G401 (cell line): ENCODE measurements at places on chromosomes 5 and 9.
A peak's percentile ranks its signal among the peaks of the same experiment; 100 is the strongest.

DNA sequence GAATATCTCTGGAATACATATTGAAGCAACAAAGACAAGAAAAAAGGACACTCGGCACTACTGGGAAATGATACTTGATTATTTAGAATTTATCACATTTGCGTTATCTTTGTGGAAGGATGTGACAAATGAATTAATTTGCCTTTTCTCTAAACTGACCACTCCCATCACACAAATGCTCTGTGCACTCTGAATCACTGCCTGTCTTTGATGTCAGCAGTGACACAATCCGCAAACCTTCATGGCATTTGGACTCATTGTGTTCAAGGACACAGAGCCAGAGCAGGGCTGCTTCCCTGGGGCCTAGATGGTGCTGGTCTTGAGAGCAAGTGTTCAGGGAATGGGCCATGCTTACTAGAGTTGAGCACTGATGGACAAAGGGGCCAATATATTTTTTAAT lies 4.9 kb upstream of the KIF4B start:
- no peak for DNase-seq

DNA sequence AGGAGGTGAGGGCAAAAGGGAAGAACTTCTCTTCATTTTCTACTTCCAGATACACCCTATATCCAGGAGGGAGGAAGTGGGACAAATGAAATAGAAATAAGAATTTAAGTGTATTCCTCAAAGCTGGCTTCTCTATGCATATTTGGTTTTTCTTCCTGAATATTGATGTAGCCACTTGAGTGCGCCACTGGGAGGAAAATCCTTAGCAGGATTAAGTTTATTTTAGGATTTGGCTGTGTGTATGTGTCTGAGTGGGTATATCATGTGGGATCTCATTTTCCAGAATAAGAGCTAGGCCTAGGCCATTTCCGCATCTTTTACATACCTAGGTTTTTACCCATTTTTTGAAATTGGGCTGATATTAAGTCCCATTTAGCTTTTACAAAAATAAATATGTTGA lies 42.5 kb downstream of the MAP1B start:
- DNase-seq = peak; percentile 69

DNA sequence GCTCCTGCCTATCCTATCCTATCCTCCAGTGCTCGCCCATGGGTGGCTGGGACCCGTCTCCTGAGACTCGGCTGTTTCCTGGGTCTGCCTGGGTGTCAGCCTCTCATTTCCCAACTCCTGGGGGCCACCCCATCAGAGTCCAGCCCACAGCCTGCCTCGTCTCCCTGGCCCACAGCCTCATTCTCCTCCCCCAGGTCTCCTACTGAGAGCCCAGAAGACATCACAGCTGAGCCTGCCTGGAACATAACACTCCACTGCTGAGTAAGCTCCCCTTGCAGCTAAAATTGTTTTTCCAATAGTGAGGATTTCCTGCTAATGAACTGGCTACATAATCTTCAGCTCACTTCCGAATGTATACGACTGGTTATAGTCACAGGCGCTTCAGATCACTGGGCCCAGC lies 95.3 kb downstream of the TTLL11 start:
- DNase-seq = peak; percentile 52

DNA sequence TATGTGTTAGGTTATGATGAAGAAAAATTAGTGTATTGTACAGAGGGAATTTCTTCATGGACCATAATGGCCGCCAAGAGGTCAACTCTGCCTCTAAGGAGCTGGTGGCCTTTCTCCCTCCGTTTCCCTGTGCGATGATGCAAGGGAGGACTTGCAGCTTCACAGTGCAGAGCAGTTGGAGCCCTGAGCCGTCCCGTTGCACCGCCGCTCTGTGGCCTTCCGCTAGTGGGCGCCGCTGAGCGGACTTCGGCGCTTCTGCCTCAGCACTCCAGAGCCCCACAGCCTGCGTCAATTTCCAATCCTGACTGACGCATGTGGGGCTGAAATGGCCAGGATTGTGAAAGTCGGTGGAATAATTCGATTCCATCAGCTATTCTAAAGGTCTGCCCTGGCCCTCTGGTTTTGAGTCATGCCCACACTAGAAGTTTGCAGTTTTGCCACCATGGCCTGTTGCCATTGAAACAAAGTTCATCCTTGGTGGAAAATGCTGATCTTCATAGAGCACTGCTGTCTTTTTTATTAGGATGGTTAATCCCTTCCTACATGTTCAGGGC lies 22.7 kb upstream of the LECT2 start:
- DNase-seq = peak; percentile 6

- DNase-seq = no peak
Measured at GRCh38 chr9:122058051-122058450, 35.1 kb downstream of the TTLL11 start.

DNA sequence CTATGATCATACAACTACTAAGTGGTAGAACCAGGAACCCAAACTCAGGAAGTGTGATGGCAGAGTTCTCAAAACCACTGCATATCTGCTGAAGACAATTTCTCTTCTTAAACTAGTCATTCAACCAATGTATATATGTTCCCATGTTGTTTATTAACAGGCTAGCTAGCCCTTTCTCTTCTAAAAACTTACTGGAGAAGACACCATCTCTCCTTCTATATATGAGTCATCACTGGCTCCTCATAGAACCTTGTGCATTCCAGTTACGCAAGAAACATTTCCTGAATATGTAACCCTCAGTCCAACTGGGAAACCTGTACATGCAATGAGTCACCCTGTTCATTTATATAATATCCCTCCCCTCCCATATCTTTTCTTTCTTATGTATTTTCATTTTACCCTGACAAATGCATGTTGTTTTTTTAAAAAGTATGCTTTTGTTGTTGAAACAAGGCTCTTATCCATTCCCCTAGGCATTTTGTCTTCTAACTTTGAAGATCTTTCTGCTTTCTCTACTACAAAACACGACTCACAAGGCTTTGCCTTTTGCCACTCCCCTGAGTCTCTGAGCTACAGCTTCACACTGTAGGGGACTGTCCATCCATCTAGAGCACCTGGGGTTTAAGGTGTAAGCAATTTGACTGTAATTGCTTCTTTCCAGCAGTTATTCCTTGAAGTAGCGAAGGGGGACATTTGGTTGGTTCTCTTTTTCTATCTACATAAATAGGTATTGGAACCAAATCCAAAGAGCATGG lies 119.5 kb downstream of the ANXA1 start:
- no peak for DNase-seq

DNA sequence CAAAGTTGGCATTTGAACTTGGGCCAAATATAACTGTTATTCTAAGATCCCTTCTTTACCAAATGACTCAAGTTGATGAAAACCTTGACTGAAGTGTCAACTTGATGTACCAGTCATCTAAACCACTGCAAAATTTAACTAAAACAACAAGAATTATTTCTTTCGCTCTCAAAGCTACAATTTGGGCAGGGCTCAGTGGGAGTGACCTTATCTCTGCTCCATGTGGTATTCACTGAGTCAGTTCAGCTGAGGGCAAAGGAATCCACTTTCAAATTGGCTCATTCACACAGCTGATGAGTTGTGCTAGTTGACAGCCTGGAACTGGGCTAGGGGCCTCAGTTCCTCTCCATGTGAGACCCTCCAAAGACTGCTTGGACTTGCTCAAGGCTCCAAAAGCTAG lies 166.3 kb downstream of the RORB start:
- no peak for DNase-seq

DNA sequence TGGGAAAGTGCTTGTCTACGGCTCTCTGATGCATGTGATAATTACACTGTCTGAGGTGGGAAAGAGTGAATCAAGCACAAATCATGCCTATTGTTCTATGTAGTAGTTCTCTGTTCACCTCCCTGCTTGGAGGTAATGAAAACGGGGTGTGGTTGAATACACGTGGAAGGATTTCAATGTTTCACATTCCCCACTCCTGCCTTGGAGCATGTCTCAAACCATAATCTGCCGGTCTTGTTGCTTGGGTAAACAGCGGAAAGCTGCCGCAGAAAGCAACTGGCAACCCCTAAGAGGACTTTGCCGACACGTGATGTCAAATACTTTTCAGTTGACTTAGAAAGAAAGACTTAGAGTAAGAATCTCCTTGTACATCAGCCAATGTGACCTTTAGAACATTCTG lies 63.5 kb upstream of the MOCS2 start:
- no peak for DNase-seq

DNA sequence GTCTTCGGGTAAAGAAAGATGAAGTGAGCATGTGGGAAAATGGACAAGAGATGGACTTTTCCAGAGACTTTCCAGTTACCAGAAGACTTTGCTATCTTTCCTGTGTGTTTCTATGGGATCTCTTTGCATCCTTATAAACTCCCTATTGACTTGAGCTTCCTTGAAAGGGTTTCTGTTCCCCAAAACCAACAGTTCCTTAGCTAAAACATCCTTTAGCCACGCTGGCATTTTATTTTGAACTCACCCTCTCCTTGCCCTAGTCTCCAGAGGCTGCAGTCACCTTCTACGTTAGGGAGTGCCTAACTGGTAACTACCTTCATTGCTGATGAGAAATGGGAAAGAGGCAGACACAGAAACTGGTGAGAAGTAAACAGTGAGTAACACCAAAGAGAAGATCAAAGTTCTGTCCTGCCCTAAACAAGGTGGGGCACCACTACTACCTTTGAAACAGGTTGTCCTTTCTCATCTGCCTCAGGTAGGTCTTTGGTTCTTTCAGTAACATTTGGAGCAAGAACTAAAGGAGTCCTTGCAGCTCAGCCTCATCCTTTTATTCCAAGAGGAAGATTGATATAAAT lies 402.9 kb downstream of the ENC1 start:
- no peak for DNase-seq

- DNase-seq = no peak
Measured at GRCh38 chr5:608429-609370, 3.4 kb upstream of the CEP72 start.

DNA sequence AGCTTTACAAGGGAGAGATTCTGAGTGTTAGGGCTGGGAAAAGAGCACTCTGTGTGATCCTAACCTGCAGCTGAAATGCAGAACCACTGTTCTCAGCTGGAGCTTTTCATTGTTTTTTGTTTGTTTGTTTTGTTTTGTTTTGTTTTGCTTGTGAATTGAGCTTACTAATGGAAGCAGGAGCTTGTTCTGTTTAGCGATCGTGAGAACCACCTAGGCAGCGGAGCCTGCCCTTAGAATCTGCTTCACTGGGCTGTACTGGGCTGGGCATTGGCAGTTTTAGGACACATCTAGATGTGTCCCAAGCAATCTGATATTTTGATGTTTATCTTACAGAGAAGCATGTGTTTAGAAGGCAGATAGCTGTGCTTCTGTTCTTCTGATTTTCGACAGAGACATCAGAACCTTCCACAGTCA lies 14.3 kb downstream of the SYK start:
- DNase-seq = no peak

DNA sequence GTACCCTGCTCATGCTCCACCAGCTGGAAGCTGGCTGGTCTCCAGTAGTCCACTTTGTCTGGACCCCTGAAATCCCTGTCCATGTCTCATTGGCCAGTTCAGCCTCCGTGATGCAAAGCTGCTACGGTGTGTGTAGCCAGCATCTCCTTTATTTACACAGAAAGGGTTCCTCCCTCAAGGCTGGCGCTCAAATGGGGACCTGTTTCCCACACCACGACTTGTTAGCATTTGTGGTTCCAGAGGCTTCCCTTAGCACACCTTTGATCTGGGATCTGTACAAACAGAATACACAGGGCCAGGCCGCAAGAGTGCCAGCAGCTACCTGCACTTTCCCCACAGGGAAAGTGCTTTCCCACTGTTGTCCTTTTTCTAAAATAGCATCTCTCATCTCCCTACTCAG lies 5.7 kb upstream of the SMU1 start:
- DNase-seq = no peak

- DNase-seq = no peak
Measured at GRCh38 chr9:5557606-5558587, 47.6 kb downstream of the PDCD1LG2 start.

GRCh38 chr9:101478444-101478843 lies 42.9 kb upstream of the ALDOB start:
- DNase-seq = peak; percentile 34

- no peak for DNase-seq
Measured at GRCh38 chr9:35495984-35496383, 6.1 kb downstream of the RUSC2 start.

GRCh38 chr5:140603734-140604133 lies 29.2 kb downstream of the CD14 start:
- no peak for DNase-seq

GRCh38 chr9:133708246-133709014 lies 29.7 kb downstream of the SARDH start:
- no peak for DNase-seq

GRCh38 chr5:24167806-24168205 lies 477.0 kb downstream of the CDH10 start:
- no peak for DNase-seq

GRCh38 chr5:177188775-177189174 lies 55.2 kb downstream of the NSD1 start:
- DNase-seq = no peak

DNA sequence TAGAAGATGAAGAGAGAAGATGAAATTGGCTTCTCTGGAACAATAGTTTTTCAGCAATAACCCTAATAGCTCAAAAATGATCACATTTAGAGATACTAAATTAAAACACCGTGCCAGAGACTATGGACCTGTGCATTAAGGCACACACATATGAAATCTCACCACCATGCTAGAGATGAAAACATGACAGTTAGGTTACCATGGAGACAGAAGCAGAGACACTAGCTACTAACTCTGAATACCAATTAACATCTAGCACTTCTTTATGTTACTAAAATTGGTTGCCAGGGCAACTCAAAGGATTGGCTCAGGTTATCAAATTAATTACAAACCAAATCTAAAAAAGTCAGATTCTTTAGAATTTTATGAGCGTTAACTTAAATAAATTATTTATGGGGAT lies 337.7 kb downstream of the PLK2 start:
- no peak for DNase-seq

GRCh38 chr5:17167171-17167891 lies 50.1 kb upstream of the BASP1 start:
- peak; percentile 70 for DNase-seq

- DNase-seq = no peak
Measured at GRCh38 chr9:3777137-3777536, 251.3 kb upstream of the RFX3 start.

GRCh38 chr5:137832416-137832815 lies 35.2 kb upstream of the MYOT start:
- DNase-seq = no peak

DNA sequence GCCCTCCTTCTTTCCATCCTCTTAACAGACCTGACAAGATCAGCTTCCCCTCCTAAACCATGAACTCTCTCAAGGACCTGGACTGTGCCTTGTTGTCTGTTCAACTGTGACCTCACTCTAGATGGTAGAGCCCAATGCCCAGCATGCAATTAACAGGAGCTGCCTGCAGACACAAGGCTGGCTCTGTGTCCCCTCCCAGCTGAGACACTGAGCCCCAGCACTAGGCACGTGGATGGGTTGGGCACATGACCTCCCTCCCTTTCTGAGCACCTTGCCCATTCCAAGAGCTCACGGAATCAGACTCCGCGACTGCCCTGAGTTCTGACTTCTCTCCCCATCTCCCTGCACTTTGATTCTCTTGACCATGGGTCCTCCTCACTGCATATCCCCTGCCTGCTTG lies 93.5 kb upstream of the LRRTM2 start:
- DNase-seq = no peak

- no peak for DNase-seq
Measured at GRCh38 chr5:92704590-92704989, 876.4 kb downstream of the NR2F1-AS1 start.

GRCh38 chr5:78526049-78526525 lies 122.5 kb downstream of the LHFPL2 start:
- no peak for DNase-seq
